ENCODE measurements at places on chromosomes 6 and 20. TPM values are rescaled to one million over a fixed set of nuclear protein-coding genes. Genes with fewer than 3 reads are reported as not detected.

BMP5 gene
- total RNA-seq: not detected

DNA sequence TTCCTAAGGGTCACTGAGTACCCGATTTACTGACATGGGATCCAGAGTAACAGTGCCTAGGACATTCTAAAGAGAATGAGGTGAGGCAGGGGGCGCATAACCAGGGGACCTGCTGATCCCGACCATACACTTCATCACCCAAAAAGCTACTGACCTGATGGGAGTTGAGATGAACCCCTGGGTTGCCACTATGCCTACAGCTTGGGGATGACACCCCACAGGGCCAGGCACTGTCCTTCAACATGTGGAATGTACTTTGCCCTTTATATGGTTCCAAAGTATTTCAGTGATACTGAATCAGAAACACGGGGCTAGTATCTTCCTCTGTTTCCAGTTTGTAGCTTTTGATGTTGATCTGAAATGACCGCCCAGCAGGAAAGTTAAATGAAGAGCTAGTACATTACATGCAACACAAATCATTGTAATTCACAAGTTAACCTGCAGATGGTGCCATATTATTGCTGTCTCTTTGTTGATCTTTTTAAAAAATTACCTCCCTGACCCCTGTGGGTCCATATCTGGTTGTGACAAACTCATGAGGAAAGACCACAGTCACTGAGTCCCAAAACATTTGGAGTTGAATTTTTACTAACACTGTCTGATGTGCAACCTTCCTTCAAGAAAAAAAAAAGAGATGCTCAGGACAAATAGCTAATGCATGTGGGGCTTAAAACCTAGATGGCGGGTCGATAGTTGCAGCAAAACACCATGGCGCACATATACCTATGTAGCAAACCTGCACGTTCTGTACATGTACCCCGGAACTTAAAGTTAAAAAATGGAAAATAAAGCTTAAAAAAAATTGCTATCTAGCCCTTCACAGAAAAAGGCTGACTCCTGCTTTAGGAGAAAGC, 42.7 kb upstream of the GCNT2 start:
- H3K27ac ChIP-seq: no peak overlapping the region
- H3K36me3 ChIP-seq: no peaks in the 10 kb centered on the region
- no peak overlapping the region for H3K4me3 ChIP-seq
- no peaks in the 10 kb centered on the region for H3K27me3 ChIP-seq
- no peaks in the 10 kb centered on the region for H3K4me1 ChIP-seq
- no peak for DNase-seq

DNA sequence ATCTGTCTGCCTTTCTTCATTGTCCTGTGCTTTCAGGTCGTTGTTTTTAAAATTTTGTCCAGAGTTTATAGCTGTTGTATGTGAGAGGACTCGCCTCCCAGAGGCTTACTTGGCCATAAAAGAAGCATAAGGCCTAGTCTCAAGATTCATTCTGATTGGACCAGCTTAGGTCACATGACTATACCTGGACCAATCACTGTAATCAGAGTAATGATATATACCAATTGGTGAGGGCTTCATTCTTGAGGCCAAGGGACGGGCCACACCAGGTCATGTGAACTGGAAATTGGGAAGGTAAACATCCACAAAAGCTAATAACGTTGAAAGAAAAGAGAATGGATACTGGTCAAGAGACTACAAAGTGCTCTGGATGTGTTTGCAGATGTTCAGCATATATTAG, 141.4 kb upstream of the SULF2 start:
- H3K4me3 ChIP-seq: no peak overlapping the region
- H3K27ac ChIP-seq: no peak overlapping the region
- DNase-seq: no peak
- no peaks in the 10 kb centered on the region for H3K4me1 ChIP-seq
- H3K27me3 ChIP-seq: no peaks in the 10 kb centered on the region

DNA sequence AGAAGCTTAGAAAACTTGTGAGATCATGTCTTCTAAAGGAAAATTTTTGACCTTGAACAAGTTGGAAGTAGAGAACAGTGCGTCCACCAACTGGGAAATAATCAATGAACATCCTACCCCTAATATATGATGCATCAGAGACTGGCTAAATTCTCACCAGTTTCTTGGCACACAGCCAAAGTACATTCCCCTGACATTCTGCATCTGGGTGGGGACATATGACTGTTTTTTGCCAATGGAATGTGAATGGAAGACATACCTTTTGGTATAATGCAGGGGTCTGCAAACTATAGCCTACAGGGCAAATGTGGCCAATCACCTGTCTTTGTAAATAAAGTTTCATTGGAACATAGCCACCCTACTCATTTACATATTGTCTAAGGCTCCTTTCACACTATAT, 84.7 kb downstream of the HAO1 start:
- no peaks in the 10 kb centered on the region for H3K4me1 ChIP-seq
- H3K36me3 ChIP-seq: no peaks in the 10 kb centered on the region
- H3K4me3 ChIP-seq: no peak overlapping the region

GRCh38 chr20:20226554-20226953, 141.3 kb upstream of the INSM1 start:
- no peaks in the 10 kb centered on the region for H3K4me1 ChIP-seq
- H3K36me3 ChIP-seq: no peaks in the 10 kb centered on the region
- no peak overlapping the region for H3K4me3 ChIP-seq
- DNase-seq: no peak
- no peaks in the 10 kb centered on the region for H3K27me3 ChIP-seq
- H3K27ac ChIP-seq: no peak overlapping the region

DNA sequence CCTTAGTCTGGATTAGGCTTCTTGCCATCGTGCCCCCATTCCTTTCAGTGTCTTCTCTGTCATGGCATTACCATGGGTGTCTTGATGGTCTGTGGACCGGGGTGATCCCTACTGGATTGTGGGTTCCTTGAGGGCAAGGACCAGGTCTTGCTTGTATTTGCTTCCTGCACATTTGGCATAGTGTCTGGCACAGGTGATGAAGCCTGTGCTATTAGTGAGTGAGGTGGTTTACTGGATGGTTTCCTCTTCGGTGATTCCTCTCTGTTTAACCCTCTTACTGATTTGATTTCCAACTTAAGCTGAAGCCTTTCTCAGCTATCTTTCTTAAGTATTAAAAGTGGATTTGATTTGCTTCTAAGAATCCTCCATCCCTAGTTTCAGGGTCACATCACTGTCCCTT, 162.3 kb downstream of the GRM1 start:
- no peaks in the 10 kb centered on the region for H3K27me3 ChIP-seq
- DNase-seq: no peak
- H3K4me3 ChIP-seq: no peak overlapping the region

RIN2 gene
- 60.8 TPM for total RNA-seq

DNA sequence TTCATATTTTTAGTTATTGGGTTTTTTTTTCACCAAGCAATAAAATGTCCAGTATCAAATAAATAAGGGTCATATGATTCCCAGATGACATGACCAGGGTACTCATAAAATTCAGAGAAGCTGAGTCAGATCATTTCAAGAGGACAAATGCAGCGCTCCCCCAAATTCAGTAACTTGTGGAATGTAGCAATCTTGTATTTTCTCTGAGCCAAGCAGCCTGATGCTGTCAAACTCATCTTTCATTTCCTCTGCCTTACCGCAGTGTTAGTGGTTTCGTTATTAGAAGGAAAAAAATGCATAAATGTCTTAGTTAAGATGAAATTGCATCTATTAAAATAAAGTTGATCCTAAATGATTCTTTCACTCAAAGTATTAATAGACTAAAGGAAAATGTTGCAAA, 57.8 kb upstream of the EDN1 start:
- H3K4me1 ChIP-seq: no peaks in the 10 kb centered on the region
- no peaks in the 10 kb centered on the region for H3K36me3 ChIP-seq
- no peak overlapping the region for H3K4me3 ChIP-seq
- no peak for DNase-seq
- H3K27ac ChIP-seq: no peak overlapping the region

MACROD2 gene
- total RNA-seq: 6.1 TPM

- no peak overlapping the region for H3K4me3 ChIP-seq
- H3K27me3 ChIP-seq: no peaks in the 10 kb centered on the region
- no peaks in the 10 kb centered on the region for H3K36me3 ChIP-seq
- peaks cover 7% of the 10 kb centered on the region for H3K4me1 ChIP-seq
- no peak overlapping the region for H3K27ac ChIP-seq
- no peak for DNase-seq
These were observed 130.2 kb upstream of the SSTR4 start for GRCh38 chr20:22904905-22905304.

GRCh38 chr20:36587388-36588070, 14.1 kb downstream of the TGIF2 start:
- no peak overlapping the region for H3K4me3 ChIP-seq
- peaks cover 12% of the 10 kb centered on the region for H3K4me1 ChIP-seq
- DNase-seq: no peak
- no peaks in the 10 kb centered on the region for H3K27me3 ChIP-seq
- H3K36me3 ChIP-seq: no peaks in the 10 kb centered on the region

DNA sequence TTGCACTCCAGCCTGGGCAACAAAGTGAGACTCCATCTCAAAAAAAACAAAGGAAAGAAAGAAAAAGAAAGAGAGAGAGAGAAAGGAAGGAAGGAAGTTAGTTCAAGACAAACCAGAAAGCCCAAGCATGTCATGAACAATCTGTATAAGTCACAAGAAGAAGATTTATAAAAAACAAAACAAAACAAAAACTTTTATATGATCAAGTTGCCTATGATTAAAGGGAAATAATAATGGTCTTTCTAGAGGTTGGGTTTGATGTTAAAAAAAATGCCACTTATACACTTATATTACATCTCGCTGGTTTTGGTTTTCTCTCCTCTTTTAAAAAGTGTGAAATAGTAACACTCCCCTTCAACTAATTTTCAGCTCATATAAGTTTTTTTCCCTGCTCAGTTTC, 146.2 kb upstream of the CARMIL1 start:
- H3K36me3 ChIP-seq: no peaks in the 10 kb centered on the region
- H3K27ac ChIP-seq: no peak overlapping the region
- no peak overlapping the region for H3K4me3 ChIP-seq
- H3K4me1 ChIP-seq: peaks cover 4% of the 10 kb centered on the region
- DNase-seq: no peak
- no peaks in the 10 kb centered on the region for H3K27me3 ChIP-seq

DNA sequence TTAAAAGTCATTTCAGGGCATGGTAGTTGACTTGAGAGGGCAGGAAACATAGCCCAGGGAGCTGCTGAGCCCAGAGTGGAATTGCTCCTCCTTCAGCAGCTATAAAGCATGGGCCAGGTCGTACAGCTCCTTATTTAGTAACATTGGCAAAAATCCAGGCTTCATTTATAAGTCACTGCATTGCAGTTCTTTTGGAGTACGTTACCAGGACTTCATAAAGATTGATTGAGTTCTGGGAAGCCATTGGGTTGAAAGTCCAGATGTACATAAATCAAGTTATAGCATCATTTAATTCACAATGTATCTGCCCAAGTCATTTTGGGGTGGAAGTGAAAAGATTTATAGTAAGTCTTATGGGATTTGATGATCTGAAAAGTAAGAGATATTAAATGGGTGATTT, 53.0 kb upstream of the ANKEF1 start:
- no peaks in the 10 kb centered on the region for H3K36me3 ChIP-seq
- DNase-seq: no peak
- no peak overlapping the region for H3K4me3 ChIP-seq
- H3K27me3 ChIP-seq: no peaks in the 10 kb centered on the region
- H3K27ac ChIP-seq: no peak overlapping the region

DNA sequence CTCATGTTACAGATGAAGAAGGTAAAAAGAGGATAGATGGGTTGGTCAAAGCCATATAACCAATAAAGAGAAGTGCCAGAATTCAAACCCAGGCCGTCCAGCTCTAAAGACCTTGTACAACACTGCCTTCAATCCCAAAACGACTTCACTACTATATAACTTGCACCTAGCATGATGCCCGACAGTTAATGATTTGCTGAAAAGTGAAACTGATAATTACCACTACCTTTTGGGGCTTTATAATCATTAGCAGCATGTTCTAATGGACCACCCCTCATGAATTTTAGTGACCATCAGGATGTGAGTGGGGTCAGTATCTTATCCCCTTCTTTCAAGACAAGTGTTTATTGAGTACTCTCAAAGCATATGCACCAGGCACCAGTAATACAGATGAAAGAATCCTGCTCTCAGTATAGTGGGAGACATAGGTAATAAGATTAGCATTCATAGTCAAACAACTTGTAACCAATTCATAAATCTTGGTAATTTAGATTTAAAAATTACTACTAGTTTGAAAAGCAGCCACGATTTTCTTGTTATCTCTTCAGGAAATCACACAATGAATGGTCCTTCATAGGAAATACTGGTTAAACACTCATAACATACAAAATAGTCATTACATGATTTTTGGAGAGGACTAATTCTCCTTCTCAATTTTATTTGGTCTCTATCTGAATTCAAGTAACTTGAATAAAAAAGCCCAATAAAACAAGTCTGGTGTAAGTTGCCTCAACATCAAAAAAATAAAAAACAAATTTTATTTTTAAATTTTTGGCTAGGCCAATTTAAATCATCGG, 98.0 kb downstream of the EPB41L2 start:
- no peak for DNase-seq
- peaks cover 4% of the 10 kb centered on the region for H3K4me1 ChIP-seq

DNA sequence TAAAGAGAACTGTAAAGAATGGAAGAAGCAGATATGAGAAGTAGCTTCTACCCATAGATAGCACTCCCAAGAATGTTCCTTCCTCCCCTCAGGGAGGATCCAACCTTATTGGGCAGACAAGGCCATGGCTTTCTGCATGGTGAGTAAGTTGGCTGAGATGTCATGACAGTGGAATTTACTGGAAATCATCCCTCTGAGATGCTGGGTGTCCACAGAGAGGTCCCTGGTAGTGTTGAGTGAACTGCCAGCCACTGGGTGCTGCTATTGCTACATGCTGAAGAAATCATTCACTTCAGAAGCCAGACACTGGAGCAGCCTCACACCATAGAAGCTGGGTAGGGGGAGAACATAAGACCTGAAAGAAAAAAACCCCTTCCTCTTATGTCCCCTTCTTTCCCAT, 46.4 kb upstream of the FERMT1 start:
- no peaks in the 10 kb centered on the region for H3K4me1 ChIP-seq
- H3K27ac ChIP-seq: no peak overlapping the region
- H3K27me3 ChIP-seq: no peaks in the 10 kb centered on the region
- H3K4me3 ChIP-seq: no peak overlapping the region
- H3K36me3 ChIP-seq: no peaks in the 10 kb centered on the region
- no peak for DNase-seq

DNA sequence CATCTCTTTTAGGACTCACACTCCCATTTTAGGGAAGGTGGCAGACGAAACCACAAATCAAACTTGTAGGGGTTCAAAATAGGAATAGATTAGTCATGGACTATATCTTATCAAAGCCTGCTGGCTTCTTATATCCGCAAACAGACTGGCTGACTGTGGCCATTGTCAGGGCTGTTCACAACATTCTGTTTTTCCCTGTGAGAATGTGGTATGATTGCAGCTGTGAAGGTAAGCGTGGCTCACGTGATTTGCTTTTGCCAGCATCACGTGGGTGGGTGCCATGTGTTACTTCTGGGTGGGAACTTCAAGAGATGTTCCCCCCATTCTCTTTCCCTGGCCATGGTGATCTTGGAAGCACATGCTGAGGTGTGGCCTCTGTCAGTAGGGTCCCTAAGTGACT, 5.9 kb downstream of the IP6K3 start:
- no peak overlapping the region for H3K27ac ChIP-seq
- H3K36me3 ChIP-seq: no peaks in the 10 kb centered on the region
- no peak for DNase-seq

UNC5CL gene
- total RNA-seq: 0.87 TPM

SRSF6 gene
- 122 TPM for total RNA-seq

- no peaks in the 10 kb centered on the region for H3K27me3 ChIP-seq
- no peak overlapping the region for H3K4me3 ChIP-seq
- H3K27ac ChIP-seq: no peak overlapping the region
- H3K36me3 ChIP-seq: no peaks in the 10 kb centered on the region
- no peaks in the 10 kb centered on the region for H3K4me1 ChIP-seq
These were observed 1040.0 kb upstream of the MAP3K7 start for GRCh38 chr6:91626911-91627310.

All from ovary (tissue), 10 donors.